Fibroblast of skin of abdomen (primary cell): ENCODE measurements at places on chromosomes 6 and 20.

GRCh38 chr6:42690872-42691271, 31.5 kb downstream of the PRPH2 start:
- no peak for DNase-seq

- DNase-seq = no peak
These were observed 18.2 kb downstream of the AK9 start for GRCh38 chr6:109672839-109673238.

GRCh38 chr6:117956386-117956785, 49.3 kb downstream of the SLC35F1 start:
- no peak for DNase-seq

DNA sequence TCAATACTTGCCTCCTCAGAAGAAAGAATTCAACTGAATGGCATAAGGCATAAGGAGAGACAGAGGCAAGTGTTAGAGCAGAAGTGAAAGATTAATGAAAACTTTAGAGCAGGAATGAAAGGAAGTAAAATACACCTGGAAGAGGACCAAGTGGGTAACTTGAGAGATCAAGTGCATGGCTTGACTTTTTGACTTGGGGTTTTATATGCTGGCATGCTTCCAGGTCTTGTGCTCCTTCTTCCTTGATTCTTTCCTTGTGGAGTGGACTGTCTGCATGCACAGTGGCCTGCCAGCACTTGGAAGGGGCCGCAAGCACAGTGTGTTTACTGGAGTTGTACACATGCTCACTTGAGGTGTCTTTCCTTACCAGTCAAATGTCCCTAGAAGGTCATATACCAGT, 222.1 kb upstream of the UFL1 start:
- DNase-seq = no peak

DNA sequence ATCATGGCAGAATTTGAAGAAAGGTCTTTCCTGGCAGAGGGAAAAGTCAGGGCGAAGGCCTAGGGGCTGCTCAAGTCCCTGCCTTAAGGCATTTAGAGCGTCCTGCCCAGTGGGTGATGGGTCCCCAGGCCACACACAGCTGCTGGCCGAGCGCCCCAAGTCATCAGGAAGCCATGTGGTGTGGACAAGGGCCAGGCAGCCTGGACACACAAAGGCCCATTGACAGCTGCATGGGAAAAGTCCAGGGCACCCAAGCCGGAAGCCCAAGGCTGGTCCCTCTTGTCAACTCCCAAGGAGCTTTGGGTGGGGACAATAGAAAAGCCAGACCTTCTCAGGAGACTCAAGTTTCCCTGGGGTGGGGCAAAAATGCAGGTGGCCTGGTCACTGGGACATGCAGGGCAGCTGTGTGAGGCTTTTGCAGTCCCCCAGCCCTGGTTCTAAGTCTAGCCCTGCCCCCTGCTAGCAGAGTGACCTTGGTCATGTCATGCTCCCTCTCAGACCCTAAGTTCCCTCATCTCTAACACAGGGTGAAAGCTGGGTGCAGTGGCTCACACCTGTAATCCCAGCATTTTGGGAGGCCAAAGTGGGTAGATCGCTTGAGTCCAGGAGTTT, 44.3 kb upstream of the PTGIS start:
- no peak for DNase-seq

- no peak for DNase-seq
These were observed 70.2 kb upstream of the ENPP5 start for GRCh38 chr6:46240866-46241565.

GRCh38 chr20:40435146-40435895, 253.7 kb downstream of the MAFB start:
- no peak for DNase-seq
